Posterior cingulate gyrus (tissue), 11 donors: ENCODE measurements at places on chromosomes 12 and 14.

GRCh38 chr12:131672941-131673887 is 37.7 kb upstream of the SFSWAP start:
- no peak for DNase-seq

DNA sequence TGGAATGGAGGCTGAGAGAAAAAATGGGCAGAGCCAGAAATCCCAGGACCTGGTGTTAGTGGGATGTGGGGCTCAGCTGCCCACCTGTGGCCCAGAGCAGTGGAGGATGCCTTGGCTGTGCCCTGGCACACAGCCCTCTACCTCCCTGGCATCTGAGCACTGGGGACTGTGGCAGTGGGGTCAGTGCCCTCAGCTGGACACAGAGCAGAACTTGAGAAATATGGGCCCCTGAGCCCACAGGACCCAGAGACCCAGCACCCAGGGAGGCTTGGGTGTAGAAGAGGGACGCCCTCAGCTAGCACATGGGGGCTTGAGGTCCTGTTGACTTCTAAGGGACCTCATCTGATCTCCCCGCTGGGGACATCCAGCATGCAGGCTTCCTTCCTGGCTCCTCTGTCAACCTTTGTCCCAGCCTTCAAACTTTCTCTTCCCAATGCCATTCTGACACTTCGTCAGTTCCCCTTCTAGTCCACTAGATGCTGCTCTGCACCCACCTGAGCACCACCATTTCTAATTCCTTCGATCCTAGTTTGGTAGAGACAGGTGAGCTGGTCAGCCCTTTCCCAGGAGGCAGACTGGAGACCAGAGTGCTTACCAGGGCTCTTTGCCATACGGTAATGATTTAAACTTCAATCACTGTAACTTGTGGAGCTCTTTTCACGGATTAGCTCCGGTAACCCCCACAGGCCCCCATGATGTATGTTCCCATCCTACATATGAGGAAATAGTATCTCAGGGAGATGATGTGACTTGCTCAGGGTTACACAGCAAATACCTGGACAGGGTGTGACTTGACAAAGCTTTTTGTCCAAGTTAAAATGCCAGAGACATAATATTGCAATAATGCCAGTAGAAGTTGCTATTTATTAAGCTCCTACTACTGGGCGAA is 143.7 kb downstream of the ASCL4 start:
- DNase-seq = no peak

DNA sequence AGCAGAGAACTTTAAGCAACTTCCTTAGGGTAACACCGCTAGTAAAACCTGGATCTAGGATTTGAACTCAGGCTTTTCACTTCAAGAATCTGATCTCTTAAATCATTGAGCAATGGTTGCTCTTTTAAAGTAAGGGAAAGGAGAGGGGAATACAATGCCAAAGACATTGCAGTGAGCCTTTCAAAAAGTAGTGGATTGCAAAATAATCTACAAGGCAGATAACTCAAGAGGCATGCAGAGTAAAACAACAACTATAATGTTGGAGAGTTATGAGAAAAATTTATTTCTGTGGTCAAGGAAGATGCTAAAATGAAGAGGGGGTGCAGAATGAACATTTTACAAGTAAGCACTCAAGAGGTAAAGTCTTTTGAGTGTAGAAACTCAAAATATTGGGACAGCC is 432.6 kb downstream of the C12orf50 start:
- DNase-seq = no peak

DNA sequence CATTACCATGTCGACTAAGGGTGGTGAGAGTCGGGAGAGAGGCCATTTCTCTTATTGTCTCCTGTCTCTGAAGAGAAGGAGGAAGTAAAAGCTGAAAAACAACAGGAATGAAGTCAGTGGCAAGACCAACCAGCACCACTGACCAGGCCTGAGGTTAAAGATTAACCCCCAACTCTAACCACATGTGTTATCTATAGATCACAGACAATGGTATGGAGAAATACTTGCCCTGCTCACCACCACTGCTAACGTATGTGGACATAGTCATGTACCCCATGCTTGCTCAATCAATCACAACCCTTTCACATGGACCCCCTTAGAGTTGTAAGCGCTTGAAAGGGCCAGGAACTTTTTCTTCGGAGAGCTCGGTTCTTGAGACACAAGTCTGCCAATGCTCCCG is 690.9 kb upstream of the LMO3 start:
- DNase-seq = no peak

- no peak for DNase-seq
Measured at GRCh38 chr14:54025661-54026060, 69.0 kb upstream of the BMP4 start.

DNA sequence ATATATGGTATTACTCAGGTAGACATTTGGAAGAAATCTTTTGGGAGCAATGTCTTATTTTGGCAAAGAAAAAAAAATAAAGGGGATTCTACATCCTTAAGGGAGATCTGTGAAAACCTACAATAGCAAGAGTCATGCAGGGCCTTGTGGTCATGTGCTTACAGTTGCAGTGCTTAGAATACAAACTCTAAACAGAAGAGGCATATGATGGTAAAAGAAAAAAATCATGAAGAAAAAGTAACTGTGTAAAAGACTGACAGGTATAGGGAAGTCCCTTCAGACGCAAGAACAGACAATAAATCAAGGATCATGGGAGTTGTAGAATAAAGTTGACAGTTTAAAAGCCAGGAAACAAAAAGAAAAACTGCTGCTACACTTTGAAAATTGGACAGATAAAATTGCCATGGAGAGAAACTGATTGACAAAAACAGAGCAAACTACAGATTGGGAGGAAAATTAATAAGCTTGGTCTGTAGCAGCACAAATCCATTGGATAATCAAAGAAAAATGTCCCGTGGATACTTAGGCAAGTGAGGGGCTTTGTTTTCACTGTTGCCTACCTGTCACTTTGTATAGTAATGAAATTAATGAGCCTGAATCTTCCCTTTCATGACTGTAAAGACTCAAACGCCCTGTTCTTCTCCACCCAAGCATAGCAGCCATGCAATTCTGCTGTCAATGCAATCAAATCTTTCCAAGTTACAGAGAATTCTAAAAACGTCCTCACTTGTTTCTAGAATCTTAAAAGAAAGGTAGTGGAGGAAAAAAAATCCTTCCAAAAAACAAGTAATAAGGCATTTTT is 402.0 kb downstream of the SYT1 start:
- no peak for DNase-seq

- no peak for DNase-seq
Measured at GRCh38 chr12:50089730-50090129, 4.6 kb downstream of the SMARCD1 start.

GRCh38 chr14:96281486-96281885 is 25.5 kb downstream of the BDKRB1 start:
- DNase-seq = no peak

DNA sequence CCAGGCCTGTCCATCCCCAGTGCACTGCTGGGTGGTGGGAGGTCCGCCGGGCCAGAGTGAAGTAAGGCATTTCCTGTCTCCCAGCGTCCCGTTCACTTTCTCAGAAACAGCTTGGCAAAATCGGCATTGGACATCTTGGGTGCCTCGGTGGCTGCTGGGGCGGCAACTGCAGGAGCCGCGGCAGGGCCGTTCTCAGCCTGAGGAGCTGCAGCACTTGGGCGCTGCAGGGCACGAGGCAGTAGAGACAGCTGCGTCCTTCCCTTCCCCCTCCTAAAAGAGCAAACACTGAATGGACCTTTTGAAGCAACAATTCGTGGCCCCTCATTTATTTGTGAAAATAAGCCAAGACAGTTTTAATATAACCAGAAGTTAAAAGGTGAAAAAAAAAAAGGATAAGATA is 8.3 kb downstream of the FICD start:
- no peak for DNase-seq

GRCh38 chr14:86055512-86056075 is 525.6 kb downstream of the FLRT2 start:
- DNase-seq = no peak

DNA sequence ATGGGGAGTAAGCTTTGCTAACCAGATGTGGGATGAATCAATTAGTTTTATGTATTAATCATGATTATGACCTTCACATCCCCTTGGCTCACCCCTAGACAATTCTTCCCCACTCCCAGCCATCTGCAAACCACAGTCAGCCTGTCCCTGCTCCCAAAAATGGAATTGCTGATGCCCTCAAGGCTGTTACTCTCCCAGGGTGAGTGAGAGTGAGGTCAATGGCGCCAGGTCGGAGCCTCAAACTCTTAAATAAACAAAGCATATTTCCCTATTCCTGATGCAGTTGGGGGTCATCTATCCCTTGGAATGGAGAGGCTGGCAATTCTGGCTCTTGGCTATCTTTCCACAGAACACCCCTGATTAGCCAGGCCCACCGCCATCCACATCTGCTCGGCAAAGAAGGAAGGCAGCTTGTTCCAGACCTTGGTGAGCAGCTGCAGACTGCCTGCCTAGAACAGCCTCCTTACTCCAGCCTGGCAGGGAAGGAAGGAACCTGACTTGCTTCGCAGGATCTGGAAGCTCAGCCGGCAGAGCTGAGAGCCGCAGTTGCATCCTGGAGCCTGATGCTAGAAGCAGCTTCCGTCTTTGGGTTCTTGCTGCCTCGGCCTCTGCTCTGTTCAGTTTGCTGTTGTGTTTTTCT is 57.0 kb downstream of the SMUG1 start:
- no peak for DNase-seq

DNA sequence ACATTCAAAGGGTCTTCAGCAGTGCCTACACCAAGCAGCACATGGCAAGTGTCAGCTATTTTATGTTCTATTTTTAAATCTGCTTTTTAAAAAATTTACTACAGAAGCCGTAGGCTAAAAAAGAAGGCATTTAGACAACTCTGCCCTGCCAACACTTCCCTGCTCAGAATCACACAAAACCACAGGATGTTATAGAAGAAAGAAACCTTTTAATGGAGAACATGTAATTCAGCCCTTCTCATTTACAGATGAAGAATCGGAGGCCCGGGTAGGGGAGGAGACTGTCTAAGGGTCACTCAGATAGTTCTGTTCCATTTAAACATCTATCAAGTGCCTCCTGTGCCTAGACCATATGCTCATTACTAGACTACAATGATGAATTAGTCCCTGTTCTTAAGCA is 171.8 kb upstream of the NTF3 start:
- DNase-seq = no peak

GRCh38 chr14:37056473-37056872 is 115.9 kb downstream of the SLC25A21 start:
- no peak for DNase-seq

- DNase-seq = no peak
Measured at GRCh38 chr12:84412226-84412625, 500.4 kb downstream of the SLC6A15 start.

- no peak for DNase-seq
Measured at GRCh38 chr12:121446750-121447149, 46.8 kb downstream of the RNF34 start.

- no peak for DNase-seq
Measured at GRCh38 chr14:96422992-96423391, 31.1 kb downstream of the AK7 start.

- no peak for DNase-seq
Measured at GRCh38 chr12:89264837-89265236, 87.5 kb downstream of the DUSP6 start.

- DNase-seq = no peak
Measured at GRCh38 chr12:94103986-94104385, 44.4 kb upstream of the PLXNC1 start.

DNA sequence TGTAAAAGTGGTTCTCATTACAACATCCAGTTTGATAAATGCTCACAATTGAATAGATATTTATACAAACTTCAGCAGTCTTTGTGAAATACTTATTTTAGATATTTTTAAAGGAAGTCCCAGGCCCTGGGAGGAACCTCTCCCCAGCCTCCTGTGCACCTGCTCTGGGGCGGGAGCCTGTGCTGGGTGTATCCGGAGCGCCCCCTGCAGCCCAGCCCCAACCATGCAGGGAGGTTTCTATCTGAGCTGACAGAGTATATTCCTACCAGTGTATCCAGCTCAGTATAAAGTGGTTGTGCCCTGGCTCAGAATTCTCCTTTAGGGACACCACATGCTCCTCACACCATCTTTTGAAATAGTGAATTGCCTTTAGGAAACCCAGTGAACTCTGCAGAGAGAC is 851.8 kb downstream of the TMEM121 start:
- no peak for DNase-seq

GRCh38 chr14:87687420-87687819 is 305.6 kb downstream of the GALC start:
- DNase-seq = no peak

- DNase-seq = no peak
Measured at GRCh38 chr12:2273288-2273687, 220.5 kb downstream of the CACNA1C start.

GRCh38 chr14:44414646-44415045 is 92.4 kb downstream of the FSCB start:
- DNase-seq = no peak
